CD4-positive, alpha-beta T cell treated with Interleukin-21 for 1 hour (primary cell): ENCODE measurements at places on chromosomes 3 and 15.

- no peak for DNase-seq
Observed at GRCh38 chr15:87746333-87746732, 510.2 kb downstream of the NTRK3 start.

DNA sequence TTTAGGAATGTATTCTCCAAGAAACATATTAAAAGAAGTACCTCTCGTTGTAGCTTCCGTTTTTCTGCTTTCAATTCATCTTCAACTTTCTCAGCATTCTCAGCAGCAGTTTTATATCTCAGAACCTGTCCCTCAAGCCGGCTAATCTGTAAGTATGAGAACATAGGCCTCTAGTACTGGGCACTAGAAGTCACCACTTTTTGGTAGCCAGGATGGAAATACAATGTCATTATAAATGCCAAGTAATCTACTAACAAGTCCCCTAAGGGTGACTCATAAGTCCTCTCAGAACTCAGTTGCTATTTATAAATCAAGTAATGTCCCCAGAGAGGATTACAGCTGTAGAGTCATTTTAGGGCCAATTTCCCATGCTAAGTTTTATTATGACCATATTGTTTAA is 61.1 kb downstream of the MLH1 start:
- no peak for DNase-seq

- DNase-seq = no peak
Observed at GRCh38 chr3:13124631-13125030, 51.4 kb upstream of the IQSEC1 start.

DNA sequence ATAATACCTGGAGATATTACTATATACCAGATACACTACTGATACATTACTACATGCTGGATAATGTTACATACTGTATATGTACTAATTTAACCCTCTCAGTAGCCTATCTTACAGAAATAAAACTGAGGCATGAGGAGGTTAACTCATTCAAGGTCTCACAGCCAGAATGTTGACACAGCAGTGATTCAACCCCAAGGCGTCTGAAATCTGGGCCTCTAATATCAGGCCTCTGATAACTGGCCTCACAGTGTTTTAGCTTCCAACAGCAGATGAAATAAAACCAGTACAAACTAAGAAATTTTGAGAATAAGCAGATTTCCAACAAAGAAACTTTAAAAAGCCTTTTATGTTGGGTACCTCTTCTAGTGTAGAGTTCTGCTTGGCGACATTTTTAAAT is 23.4 kb downstream of the DZIP1L start:
- no peak for DNase-seq

DNA sequence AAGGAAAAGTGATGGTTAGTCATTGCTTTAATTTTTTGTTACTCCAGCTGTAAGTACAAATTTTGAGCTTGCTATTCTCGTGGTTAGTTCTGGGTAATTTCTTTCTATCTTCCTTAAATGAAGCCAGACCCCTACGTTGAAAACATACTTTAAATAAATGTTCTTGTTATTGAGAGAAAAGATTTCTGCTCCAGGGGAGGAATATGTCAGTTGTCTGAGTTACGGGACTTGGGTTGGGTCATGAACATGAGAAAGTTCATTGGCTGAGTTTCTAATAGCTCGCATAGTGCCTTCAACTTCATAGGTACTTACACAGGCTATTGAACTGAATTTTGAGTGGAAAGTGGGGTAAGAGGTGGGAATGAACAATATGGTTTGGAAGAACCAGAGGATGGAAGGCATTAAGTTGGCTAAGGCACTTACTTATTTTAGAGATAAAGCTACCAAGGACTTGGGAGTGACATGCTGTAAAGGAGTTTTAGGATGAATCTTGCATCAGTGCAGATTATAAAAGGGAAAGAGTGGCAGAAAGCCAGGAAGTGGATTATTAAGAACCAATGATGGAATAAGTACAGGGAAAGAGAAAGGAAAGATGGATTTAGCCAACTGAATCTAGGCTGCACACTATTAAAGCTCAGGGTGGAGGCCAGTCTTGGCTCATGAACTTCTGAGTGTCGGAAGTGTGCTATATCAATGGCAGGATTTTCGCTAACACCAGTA is 1.4 kb downstream of the RPSA start:
- DNase-seq = no peak

GRCh38 chr3:10816863-10817253 is 830 bp downstream of the SLC6A11 start:
- no peak for DNase-seq
